ENCODE measurements at places on chromosomes 11 and 22.
A peak's percentile ranks its signal among the peaks of the same experiment; 100 is the strongest.

GRCh38 chr22:49924113-49924833 is 5.8 kb downstream of the CRELD2 start:
- no peak for DNase-seq

GRCh38 chr11:121367001-121367843 is 74.7 kb downstream of the SC5D start:
- peak; percentile 65 for DNase-seq

GRCh38 chr11:122645847-122646246 is 9.7 kb upstream of the UBASH3B start:
- DNase-seq: no peak

DNA sequence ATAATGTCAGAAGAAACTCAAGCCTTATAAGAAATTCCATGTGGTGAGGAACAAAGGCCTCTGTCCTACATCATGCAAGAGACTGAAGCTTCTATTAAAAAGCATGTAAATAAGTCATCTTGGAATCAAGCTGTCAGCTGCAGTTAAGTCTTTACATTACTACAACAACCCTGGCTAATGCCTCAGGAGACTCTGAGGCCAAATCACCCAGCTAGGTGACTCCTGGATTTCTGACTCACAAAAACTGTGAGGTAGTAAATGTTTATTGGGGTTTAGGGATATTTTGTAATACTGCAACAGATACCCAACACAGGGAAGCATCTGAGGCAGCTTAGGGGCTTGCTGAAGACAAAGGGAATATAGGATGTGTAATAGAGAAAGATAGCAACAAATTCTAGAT is 89.6 kb downstream of the C11orf87 start:
- no peak for DNase-seq

GRCh38 chr11:131899950-131900580 is 529.6 kb downstream of the NTM start:
- DNase-seq: no peak

DNA sequence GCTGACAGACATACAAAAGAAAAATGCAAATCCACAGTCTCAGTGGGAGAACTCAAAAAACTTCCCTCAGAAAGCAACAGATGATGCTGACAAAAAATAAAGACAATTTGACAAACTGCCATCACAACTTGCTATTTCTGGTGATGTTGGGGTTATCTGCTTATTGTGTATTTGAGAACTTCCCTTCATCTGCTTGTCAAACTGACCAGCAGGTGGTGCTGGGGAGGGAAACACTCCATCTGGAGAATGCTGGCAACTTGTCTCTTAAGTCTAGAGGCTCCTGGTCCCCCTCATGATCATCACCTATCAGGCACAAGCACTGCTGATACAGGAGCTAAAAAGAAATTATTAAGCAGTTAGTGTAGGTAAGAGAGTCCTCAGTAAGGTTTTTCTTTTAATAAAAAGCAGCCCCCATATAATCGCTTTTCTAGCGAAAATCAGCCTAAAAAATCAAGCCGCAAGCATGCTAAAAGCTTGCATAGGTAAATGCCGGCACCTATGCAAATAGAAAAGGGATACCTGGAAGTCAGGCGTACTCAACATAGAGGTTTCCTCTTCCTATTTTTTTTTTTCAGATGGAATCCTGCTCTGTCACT is 9.8 kb upstream of the FAM111B start:
- DNase-seq: peak; percentile 62

DNA sequence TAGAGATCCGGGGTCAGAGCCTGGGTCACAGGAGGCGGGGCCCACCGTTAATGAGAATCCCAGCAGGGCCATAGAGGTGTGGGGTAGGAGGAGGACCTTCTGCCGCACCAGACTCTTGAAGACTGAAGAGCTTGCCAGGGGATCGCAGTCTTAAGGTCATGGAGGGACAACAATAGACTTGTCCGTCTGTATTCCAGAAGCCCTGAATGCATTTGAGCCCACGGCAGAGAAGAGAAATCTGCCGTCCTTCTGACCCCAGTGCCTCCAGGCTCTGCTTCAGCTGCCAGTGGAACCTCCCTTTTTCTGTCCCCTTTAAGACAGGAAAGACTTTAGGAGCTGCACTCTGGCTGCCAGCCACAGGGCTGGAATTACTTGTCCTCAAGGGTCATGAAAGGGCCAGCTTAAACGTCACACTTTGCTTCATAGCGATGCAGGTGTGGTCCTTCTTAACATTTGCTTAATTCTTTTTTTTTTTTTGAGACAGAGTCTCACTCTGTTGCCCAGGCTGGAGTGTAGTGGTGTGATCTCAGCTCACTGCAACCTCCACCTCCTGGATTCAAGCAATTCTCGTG is 15.5 kb upstream of the ST3GAL4 start:
- no peak for DNase-seq

DNA sequence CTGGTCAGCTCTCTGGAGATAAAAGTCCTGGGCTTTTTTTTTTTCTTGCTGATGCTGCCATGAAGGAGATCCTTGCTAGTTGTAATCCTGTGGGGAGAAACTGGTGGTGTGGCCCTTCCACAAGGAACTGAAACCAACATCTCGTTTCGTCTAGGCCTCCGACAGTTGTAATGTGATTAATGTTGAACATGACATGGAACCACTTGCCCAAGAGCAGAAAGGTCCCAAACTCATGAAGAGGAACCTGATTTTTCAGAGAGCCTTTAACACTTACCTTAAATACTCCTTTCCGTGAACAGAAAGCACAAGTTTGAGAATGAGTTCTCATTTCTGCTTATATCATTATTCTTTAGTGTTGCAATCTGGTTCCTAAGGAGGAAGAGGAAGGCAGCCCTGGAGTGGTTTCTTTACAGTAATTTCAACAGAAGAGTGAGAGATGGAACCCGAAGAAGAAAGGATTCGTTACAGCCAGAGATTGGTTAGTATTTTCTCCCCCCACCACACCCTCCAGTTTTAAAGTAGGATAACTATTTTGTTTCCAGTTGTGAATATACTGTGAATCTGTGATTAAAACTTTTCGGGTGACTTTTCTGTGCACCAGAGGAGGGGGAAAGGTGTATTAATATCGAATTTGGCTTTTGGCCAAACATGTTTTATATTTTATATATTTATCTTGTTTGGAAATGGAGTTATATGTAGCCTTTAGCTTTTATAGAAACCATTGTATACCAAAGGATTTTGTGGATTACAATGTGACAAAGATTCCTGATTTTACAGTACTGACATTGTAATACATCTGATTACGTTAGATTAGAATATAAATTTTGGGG is 2.0 kb downstream of the KDM2A start:
- peak; percentile 12 for DNase-seq

GRCh38 chr11:110968348-110969062 is 256.3 kb upstream of the ARHGAP20 start:
- no peak for DNase-seq

DNA sequence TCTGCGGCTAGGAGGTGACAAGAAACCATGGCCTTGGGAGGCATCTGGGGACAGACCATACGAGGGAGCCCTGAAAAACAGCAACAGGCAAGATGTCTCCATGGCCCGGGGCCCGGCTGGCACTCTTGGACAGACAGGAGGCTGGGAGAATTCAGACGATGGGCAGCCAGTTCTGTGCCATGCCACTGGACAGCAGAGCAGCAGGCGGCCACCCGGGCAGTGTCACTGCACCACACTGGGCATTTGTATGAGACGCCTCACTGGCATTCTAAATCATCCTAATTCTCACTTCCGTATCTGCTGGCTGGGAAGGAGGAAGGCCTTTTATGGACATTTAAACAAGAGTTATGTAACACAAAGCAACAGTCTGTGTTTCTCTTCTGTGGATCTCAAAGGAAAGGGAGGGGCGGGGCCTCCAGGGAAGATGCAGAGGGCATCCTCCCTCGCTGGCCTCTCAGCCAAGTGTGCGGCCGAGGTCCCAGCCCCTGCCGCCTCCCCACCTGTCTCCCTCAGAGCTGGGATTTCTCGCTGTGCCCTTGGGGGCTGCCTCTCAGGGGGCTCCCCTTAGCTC is 350.3 kb downstream of the SHANK2 start:
- DNase-seq: no peak

DNA sequence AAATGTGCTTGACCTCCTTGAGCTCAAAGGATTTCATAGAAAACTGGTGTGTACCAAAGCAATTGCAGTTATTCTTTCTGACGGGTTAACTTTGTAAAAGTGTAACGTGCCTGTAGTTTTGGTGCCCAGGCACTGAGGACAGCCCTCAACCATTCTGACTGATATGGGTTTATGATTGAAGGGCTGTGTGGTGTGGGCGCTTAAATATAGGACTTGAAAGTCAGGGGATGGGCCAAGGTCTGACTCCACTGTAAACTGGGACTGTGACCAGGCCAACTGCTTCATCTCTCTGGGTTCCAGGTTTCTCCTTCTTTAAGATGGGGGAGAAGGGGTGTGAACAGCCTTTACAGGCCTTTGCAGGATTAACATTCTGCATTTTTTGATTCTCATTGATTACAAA is 191.1 kb upstream of the ARHGAP20 start:
- no peak for DNase-seq

- DNase-seq: no peak
Measured at GRCh38 chr22:41969110-41969646, at the start of gene SEPTIN3. SEPTIN3 (plus strand) TSS chr22:41969443; CDS start chr22:41971493, 2,050 bp downstream.

DNA sequence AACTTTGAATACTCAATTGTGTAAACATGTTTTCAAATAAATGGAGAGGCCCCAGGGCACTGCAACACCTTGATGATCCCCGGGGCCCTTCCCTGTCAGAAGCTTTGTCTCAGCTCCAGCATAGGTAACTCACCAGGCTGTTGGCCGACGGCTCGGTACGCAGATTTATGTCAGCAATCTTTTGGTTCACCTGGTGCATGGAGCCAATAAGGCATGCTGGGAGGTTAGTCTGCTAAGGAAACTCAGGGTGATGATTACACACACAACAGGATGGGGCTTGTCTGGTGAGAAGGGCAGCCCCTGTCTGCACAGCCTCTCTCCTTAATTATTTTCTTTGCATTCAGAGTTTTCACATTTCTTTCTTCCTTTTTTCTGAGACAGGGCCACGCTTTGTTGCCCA is 10.8 kb downstream of the FAM227A start:
- no peak for DNase-seq

DNA sequence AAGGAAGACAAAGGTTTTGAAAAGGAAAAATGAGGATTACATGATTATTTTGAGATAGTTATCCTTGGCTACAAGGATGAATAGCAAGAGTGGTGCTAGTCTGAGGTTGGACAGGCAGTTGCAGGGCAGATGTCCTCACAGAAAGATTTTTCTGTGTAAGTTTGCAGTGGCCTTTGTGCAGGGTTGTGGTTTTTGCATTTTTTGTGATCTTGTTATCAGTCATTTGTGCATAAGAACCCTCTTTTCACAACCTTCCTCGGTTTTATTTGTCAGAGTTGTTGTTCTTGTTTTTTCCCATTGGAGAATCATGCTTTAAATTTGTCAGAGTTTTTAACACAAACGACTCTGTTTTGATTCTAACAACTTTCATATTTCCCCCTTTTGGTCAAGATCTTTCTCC is 1.4 kb downstream of the CCDC134 start:
- no peak for DNase-seq

DNA sequence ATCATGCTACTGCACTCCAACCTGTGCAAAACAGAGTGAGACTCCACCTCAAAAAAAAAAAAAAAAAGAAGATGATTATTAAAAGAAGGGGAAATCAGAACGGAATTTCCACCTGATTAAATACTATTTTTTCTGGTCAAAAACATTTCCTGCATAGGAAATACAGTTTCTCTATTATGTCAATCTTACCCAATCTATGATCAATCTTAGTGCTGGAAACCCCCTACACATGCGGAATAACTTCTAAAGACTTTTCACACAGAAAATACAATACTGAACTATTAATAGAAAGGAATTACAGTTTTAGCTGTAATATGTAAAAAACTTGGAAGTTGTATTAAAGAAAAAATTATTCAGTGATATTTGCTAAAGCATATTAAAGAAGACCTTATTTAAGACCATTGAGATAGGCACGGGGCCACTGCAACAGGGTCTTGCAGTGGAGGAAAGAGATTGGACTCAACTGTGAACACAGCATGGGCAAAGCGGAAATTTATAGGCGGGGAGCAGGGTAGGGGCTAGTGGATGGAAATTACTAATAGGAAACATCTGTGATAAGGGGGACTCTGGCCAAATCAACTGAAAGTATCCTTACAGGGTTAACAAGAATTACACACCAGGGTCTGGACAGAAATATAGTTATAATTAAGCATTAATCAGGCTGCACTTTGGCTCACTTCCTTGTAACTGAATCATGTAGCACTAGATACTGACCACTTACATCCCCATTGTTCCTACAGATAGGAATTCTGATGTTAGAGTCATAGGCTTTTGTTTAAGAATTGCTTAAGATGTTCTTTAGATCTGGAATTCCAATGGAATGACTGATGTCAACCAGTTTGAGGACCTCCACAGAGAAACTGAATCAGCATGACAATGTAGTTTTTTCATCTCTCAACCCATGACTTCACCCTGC is 411.5 kb upstream of the DDI1 start:
- DNase-seq: no peak

- no peak for DNase-seq
Measured at GRCh38 chr22:30321461-30321860, 5.3 kb downstream of the TBC1D10A start.

DNA sequence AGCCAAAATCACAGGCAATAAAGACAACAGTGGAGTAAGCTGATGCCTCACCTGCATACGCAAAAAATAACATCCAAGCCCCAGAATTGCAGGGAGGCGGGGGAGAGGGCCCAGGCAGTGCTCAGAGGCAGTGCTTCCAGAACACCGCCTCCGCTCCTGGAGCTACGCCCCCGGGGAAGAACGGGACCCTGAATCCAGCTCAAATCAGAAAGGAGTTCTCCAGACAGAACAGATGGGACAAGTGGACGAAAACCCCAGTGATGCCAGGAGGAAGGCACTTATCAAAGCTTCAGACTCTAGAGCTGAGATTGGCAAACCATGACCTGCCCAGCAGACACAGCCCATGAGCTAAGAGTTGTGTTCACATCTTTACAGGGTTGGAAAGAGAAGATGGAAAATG is 683.9 kb downstream of the TBC1D22A start:
- DNase-seq: no peak

GRCh38 chr11:46099963-46100316 is 21.3 kb downstream of the PHF21A start:
- DNase-seq: no peak

GRCh38 chr22:46377525-46378425 is 42.3 kb downstream of the TRMU start:
- no peak for DNase-seq

DNA sequence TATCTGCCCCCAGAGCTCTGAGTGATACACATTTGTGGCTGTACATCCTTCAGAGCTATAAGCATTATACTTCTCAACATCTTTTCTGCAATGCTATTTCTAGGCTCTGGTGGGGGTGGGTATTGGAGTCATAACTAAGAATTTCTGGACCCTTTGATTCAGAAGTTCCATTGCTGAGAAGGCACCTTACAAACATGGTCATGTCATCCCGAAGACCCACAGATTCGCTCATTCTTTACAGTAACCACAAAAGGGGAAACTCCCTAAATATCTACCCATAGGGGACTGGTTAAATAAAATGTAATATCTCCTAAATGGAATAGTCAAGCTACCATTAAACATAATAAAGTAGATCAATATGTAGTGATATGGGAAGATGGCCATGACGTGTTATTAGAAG is 98.8 kb downstream of the PRR5L start:
- DNase-seq: no peak

DNA sequence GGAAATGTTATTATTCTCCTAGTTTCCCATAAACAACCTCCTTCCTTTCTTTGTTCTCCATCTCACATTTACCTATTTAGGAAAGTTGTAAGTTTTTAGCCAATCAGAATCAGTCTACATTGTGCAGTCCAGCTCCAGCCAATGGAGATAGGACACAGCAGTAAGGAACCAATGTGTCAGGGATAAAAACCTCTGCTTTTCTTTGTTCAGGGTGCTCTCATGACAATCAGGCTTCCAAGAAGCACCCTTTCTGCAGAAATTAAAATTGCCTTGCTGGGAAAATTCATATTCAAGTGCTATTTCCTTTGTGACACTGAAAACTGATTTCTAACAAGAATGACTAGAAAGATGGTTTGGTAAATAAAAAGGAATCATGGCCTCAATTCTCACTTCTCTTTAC is 14.6 kb downstream of the SCGB2A1 start:
- DNase-seq: no peak
